Glomerular endothelial cell (primary cell): ENCODE measurements at places on chromosomes 3 and 15. TPM values are rescaled to one million over a fixed set of nuclear protein-coding genes. Genes with fewer than 3 reads are reported as not detected.

GRCh38 chr3:128278761-128279600, 125.7 kb downstream of the EEFSEC start:
- DNase-seq, result peak; percentile 4

GRCh38 chr3:151765685-151766084, 32.0 kb downstream of the AADACL2 start:
- no peak for DNase-seq

- peak; percentile 76 for DNase-seq
These were observed 890.7 kb upstream of the EPHA6 start for GRCh38 chr3:95923496-95924210.

CLDN11 gene
- 111 and 158 TPM in 2 replicates for total RNA-seq

CATSPER2 gene
- 0.10 and 0.29 TPM in 2 replicates for total RNA-seq
